Activated T-helper 1 cell treated with Interleukin-2 at 50 U/mL for 16 hours (primary cell): ENCODE measurements at places on chromosomes 2 and 18.

GRCh38 chr2:144935736-144936135 lies 415.8 kb upstream of the ZEB2 start:
- DNase-seq, result no peak

- no peak for DNase-seq
Measured at GRCh38 chr2:182481676-182482075, 54.8 kb upstream of the PDE1A start.

DNA sequence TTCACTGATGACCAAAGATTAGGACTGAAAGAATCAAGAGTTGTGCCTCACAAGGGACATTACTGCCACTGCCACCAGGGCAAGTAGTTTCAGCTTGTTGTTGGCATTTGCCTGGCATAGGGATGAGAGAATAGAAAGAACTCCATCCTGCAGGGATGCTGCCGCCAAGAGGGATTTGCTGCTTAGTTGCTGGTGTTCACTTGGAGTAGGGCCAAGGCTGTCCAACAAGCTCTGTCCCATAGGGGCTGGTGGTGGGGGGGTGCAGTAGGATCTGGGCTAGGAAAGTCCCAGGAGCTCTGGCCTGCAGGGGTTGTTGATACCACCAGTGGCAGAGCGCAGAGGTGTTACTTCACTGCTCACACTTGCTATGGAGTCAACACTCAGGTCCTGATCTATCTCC lies 84.9 kb upstream of the MGAT4A start:
- no peak for DNase-seq

DNA sequence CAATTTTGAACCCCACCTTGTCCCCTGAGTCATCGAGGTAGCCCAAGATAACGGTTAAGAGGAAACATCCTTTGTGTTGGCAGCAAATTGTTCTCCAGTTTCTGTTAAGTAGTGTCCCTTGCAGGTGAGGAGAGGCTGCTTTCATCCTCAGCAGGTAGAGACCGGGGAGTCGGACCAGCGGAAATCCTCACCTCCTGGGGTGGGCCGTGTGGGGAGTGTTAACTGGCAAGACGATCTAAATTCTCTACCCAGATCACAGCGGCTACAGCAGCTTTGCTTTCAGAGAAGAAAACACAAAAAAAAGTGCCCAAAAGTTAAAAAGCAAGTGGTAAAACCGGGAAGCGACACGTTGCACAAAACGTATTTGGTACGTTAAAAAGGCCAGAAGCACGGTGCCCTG lies 63.2 kb downstream of the ADI1 start:
- no peak for DNase-seq

GRCh38 chr18:46678041-46678440 lies 21.0 kb upstream of the LOXHD1 start:
- no peak for DNase-seq
